ENCODE measurements at places on chromosomes 7 and 10.

- DNase-seq: no peak
Observed at GRCh38 chr7:142797391-142798377, 26.9 kb downstream of the PRSS2 start.

- DNase-seq: no peak
Observed at GRCh38 chr7:16646472-16647072, 591 bp downstream of the BZW2 start.

DNA sequence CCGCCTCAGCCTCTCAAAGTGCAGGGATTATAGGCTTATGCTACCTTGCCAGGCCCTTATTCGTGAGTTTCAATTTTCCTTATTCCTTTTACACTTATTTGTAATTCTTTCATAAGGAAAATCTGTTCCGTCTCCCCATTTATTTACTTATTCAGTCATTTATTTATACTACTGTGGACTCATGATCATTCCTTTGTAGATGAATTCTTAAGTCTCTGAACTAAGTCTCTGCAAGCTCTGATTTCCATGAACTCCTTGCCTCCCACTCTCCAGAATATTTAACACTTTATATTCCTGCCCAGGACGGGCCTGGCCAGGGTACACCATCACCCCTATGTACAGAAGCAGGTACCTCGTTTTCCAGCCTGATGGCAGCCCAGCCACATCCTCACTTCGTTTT lies 39.4 kb downstream of the PFKFB3 start:
- DNase-seq: no peak

- DNase-seq: no peak
Observed at GRCh38 chr7:108568801-108569380, 615 bp downstream of the THAP5 start.

DNA sequence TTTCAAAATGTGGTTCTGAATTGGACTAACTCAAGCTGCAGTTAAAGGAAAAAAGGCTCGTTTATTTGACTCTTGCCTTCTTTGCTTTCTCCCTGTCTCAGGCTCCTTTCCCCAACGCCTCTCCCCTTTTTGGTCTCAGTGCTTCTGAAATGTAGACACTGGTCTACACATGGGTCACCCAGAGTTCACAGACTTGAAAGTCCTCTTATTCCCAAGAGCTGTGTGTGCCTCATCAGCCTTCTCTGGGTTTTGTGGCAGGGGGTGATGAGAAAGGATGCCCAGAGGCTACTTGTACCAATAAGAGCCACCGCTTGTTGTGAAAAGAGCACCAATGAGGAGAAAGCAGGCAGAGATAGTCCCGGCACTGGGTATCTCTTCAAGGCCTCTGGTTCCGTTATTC lies 125.7 kb downstream of the BICC1 start:
- DNase-seq: no peak

GRCh38 chr10:58514111-58514770 lies 1.6 kb downstream of the BICC1 start:
- no peak for DNase-seq

- no peak for DNase-seq
Observed at GRCh38 chr7:97006816-97007582, 1.6 kb downstream of the DLX6 start.

Measured in stimulated activated CD4-positive, alpha-beta T cell treated with anti-CD3 and anti-CD28 coated beads, Interleukin-1b, Interleukin-23, amount 100 ng/mL, for 1 hour (primary cell).